Astrocyte of the cerebellum (primary cell): ENCODE measurements at places on chromosomes 16 and 17.
A peak's percentile ranks its signal among the peaks of the same experiment; 100 is the strongest.

GRCh38 chr16:3832668-3833067 is 47.8 kb downstream of the CREBBP start:
- no peak for DNase-seq

DNA sequence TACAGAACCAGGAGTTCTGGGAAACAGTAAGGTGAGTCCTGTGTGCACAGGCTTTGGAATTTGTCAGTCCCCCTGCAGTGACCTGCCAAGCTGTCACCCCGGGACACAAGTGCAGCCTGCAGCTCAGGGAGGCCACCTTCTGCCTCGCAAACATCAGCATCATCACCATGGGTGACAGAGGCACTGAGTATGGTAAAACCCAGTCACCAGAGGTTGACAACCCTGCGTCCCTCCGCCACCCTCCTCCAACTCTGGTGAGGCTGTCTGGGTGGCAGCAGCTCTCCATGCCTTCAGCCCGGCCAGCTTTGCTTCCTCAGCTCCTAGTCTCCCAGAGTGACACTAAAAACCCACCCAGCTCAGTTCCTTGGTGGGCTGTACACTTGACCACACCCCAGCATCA is 221.0 kb downstream of the CPPED1 start:
- no peak for DNase-seq

DNA sequence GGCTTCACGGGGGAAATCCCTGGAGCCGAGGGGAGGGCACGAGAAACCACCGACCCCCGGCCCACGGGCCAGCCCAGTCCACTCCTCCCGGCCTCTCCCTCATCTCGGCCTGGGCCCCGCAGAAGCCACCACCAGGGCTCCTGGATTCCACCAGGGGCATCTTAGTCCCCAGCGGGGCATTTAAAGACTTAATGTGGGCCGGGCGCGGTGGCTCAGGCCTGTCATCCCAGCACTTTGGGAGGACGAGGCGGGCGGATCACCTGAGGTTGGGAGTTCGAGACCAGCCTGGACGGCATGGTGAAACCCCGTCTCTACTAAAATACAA is 24.1 kb upstream of the ABR start:
- DNase-seq = no peak

DNA sequence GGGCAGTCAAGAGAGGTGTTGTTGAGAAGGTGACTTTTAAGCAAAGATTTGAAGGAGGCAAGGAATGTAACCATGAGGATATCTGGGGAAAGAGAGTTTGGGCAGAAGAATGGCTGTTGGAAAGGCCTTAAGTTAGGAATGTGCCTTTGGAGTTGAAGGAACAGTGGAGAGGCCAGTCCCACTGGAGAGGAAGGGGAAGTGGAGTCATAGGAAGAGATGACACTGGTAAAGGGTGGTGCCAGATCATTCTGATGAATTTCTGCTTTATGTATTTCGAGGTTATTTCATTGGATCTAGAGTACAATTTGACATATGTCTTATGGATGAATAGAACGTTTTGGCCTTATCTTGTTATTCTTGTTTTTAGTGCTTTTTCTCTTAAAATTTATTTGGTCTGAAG is 93.5 kb downstream of the WWP2 start:
- no peak for DNase-seq

GRCh38 chr17:57944908-57945307 is 10.3 kb downstream of the CUEDC1 start:
- DNase-seq = no peak

DNA sequence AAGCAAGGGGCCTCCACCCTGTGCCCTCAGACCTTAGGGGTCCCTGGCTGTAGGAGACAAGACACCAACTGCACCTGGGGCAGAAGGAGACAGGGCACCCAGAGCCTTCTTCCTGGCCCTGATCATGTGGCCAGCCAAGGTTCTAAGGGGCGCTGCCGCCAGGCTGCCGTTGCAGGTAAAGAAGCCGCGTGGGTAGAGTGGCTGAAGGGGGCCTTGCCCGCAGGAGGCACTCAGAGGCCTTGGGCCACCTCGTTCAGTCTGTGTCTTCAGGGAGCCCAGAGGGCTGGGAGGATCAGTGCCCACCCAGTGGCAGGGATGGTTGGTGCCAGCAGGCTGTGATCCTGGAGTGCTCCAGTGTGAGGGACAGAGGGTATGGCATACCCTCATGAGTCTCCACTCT is 1.6 kb upstream of the AATK start:
- no peak for DNase-seq

DNA sequence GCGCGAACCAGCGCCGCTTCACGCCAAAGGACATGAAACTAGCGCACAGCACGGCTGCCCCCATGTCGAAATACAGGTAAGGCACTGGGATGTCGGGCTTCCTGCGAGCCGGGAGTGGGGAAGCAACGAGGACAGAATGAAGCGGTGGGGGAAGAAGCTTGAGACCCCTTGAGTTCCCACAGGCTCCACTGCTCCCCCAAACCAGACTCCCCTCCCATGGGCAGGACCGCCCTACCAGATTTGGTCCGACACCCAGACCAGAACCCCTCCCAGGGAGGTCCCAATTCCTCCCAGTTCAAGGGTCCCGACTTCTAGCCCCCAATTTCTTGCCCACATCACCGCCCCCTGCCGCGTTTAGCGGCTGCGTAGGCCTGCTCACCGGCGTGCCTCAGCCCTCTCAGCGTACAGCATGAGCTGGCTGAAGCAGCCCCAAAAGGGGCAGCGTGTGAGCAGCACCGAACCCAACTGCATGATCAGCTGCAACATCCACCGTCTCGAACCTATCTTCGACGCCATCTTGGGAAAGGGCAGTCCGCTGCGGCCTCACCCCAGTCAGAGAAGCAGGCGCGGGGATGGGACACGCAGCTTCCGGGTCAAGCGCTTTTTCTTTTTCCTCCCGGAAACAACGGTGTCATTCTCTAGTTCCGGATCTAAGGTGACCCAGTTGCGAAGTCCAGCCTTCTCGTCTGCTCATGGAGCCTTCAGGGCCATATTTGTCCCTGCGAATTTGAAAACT is at the start of gene TMEM101:
TSS of gene TMEM101 (minus strand) at position 527 of the 736 bp plus-strand sequence. CDS start at position 516, 11 bp downstream.
- peak; percentile 90 for DNase-seq

- DNase-seq = no peak
These were observed 16.2 kb downstream of the ERCC4 start for GRCh38 chr16:13936155-13936554.

DNA sequence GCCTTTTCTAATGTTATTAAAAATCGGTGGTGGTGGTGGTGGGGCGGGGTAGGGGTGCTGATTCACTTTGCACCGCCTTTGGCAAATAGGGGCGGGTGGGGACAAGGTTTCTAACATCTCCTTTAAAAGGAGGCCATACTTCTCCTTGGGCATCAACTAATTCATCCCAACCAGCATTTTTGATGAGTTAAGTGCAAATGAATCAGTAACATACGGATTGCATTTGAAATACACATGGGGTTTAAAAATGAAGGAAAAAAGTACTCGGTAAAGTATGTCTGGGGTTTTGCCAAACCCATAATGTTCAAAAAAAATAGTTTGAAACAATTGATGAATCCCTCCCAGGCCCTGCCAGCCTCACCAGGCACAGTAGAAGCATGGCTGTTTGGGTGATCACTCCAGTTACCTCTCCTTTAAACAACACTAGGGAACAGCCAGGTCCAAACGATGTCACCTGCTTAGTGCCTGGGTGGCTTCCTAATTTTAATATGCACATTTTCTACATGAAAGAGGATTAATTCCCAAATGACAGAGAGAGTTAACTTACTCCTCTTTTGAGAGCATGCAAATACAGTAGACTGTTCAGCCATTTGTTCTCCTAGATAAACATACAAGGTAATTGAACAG is 107.2 kb downstream of the ANKFN1 start:
- DNase-seq = no peak

GRCh38 chr16:26578748-26579147 is 488.0 kb upstream of the C16orf82 start:
- no peak for DNase-seq

DNA sequence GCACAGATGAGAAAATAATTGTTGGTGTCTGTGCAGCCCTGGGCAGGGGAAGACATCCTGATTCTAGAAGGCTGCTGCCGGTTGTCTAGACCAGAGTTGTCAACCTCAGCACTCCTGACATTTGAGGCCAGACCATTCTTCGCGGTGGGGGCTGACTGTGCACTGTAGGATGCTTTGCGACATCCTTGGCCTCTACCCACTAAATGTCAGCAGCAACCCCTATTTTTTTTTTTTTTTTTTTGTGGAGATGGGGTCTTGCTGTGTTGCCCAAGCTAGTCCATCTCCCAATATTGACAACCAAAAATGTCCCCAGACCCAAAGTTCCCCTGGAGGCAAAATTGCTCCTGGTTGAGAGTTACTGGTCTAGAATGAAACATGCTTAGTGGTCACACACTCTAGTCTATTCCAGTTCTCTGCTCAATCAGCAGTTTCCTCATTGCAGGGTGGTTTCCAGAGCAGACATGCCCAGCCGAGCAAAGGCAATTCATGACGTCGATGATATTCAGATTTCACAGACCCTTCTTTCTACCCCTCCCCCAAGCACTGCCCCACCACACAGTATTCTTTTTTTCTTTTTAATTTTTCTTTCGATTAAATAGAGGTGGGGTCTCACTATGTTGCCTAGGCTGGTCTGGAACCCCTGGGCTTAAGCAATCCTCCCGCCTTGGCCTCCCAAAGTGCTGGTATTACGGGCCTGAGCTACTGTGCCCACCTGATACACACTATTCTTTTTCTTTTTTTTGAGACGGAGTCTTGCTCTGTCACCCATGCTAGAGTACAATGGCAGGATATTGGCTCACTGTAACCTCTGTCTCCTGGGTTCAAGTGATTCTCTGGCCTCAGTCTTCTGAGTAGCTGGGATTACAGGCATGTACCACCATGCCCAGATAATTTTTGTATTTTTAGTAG is 9.0 kb downstream of the C17orf99 start:
- no peak for DNase-seq

DNA sequence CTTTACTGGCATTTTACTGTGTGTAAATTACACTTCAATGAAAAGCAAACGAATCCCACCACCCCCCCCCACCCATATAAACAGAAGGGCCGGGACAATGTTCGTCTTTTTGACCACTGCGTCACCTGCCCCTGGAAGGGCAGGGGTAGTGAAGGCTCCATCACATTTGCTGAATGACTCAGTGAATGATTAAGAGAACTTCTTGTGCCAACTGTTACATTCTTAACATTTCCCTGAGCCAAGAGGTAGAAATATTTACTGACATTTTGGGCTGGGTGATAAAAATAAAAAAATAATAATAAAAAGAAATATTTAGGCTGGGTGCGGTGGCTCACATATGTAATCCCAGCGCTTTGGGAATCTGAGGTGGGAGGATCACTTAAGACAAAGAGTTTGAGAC is 24.1 kb downstream of the C16orf96 start:
- no peak for DNase-seq

- DNase-seq = no peak
These were observed 205.2 kb upstream of the RPL38 start for GRCh38 chr17:73998249-73998648.

- no peak for DNase-seq
These were observed 3.0 kb upstream of the UBB start for GRCh38 chr17:16377941-16378341.
